ENCODE measurements at places on chromosomes 11 and 22.

DNA sequence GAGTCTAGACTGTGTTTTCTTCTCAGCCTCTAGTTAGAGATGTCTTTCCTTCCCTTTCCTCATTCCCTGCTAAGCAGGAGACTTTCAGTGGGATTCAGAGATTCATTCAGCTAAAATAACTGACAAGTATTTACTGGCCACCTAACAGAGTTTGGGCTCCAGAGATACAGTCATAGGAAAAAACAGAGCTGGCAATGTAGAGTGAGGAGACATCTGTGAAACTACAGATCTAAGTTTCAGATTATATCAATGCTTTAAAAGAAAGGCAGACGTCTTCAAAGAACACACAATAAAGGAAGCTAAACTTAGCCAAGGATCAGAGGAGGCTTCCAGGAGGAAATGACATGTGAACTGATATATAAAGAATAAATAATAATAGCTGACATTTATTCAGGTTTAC, 355.6 kb upstream of the DDI1 start:
- no peak for DNase-seq

DNA sequence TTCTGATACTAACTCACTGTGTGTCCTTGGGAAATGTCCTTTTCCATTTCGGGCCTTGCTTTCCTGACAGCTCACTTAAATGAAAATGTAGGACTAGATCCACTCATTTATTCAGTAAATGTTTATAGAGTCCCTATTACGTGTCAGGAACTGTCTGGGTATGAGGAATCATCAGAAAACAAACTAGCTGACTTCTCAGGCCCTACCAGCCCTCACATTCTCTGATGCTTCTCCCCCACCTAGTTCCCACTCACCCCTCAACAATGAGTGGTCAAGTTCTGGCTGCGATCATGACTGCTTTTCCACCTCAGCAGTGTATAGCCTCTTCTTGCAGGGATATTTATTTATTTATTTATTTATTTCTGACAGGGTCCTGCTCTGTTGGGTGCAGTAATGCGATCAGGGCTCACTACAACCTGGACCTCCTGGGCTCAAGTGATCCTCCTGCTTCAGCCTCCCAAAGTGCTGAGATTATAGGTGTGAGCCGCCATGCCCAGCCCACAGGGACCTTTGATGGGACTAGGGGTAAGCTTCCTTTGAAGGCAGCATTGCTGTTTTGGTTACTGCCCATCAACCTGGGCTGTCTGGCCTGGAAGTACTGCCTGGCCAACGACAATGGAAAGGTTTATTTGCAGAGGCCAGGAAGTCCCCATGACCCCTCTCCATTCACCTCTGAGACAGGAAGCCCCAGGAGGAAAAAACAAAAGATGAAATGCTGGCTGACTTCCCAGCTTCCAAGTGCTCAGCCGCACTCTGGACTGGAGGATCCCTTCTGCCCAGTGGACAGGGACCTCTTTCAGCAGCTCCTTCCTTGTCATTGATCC, 33.1 kb upstream of the POLD3 start:
- DNase-seq, result no peak

GRCh38 chr22:37218771-37219411, 6.6 kb upstream of the SSTR3 start:
- DNase-seq, result no peak

GRCh38 chr11:118893662-118894061, 10.0 kb downstream of the CXCR5 start:
- DNase-seq, result no peak

DNA sequence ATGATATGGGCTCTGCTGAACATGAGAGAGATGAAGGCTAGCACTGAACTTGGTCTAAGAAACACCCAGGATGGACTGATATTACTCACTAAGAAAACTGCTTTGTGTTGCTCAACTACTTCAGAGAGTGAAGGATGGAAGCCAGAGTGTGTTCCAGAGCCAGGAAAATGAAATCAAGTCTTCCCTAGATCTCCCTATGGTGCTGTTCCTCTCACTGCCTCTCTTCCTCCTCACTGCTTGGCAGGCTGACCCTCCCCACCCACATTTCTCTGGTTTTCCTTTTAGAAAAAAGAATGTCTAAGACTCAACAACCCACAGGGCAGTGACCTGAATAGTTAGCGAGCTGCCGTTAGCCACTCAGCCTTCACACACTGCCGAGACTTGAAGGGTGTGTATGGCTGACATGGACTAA, 65.6 kb downstream of the CCDC81 start:
- DNase-seq, result peak; percentile 53

DNA sequence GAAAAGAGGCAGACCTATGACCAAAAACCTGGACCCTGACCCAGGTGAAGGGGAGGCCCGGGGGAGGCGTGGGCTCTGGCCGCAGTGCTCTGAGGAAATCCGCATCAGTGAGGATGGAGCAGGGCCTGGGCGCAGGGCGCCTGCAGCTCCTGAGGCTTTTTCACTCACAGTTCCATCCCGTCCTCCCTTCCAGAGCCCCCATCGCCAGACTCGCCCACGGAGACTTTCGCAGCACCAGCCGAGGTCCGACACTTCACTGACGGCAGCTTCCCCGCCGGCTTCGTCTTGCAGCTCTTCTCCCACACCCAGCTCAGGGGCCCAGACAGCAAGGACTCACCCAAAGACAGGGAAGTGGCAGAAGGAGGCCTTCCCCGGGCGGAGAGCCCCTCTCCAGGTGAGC, 5.4 kb downstream of the SPINDOC start:
- DNase-seq, result no peak

- no peak for DNase-seq
Measured at GRCh38 chr22:32791485-32791884, 10.0 kb upstream of the TIMP3 start.

DNA sequence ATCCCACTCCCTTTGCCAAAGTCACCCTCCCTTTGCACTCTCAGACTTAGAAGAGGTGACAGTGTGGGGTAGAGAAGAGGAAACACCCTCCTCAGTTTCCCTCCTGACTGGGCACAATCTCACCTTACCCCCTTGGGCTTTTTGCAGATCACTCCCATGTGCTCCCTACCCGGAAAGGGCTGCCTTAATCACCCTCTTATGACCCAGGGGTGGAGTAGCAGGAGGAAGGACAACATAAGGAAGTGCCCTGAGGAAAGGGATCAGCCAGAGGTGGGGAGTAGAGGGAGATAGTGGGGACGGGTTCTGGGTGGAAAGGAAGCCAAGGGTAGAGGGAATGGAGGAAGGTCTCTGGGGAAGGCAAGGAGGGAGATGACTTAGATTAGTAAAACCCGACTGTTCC, 52.0 kb downstream of the NRXN2 start:
- DNase-seq, result peak; percentile 0

- DNase-seq, result no peak
Measured at GRCh38 chr11:74989260-74989638, 516 bp downstream of the NEU3 start.

DNA sequence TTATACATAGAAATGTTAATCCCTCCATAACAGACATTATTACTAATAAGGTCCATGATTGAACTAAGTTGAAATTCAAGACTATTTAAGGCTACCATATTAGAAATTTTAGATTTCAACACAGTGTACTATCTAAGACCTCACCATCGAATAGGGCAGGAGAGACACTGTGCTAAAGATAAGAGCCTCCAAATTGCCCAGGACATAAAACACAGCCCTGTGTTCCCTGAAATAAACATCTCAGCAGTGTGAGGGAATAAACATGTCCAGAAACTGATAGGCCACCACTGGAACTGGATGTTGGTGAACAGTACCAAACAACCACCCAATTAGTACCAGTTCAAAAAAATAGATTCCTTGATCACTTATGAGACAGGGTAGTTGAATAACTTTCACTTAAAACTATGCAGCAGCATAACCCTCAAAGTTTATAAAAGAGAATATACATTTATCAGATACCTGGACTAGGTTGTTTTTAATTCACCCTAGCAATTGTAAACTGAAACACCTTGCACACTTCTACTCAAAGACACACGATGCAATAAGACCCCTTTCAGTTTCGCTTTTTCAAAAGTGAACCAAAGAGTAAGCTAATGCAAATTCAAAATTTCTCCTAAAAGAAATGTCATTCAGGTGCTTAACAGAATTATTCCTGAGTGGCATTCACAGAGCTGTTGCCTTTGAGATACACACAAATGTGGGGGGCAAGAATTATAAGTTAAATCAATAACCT, 34.3 kb downstream of the USP28 start:
- no peak for DNase-seq

- DNase-seq, result no peak
Measured at GRCh38 chr11:109864151-109864661, 229.0 kb upstream of the ZC3H12C start.

GRCh38 chr11:105227363-105227762, 87.8 kb upstream of the CARD18 start:
- no peak for DNase-seq

DNA sequence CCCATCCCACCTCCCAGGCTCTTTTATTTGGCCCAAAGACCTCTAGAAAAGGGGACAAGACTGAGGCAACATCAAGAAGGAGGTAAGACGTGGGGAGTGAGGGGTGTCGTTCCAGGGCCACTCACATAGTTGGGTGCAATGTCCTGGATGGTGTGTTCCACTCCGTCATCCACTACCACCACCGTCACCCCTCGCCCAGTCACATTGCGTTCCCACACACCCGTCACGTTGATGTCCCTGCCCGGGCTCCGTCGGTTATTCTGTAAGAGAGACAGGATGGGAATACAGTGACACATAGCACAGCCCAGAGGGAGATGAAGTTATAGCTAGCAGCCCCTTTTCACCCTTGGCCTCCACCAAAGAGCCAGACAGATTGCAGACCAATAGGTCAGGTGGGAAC, 3.8 kb downstream of the PCSK7 start:
- DNase-seq, result no peak

- DNase-seq, result no peak
Measured at GRCh38 chr22:46122980-46123693, 27.2 kb upstream of the PPARA start.

- no peak for DNase-seq
Measured at GRCh38 chr22:50190941-50191741, 5.4 kb downstream of the TRABD start.

GRCh38 chr11:77814848-77815247, 5.7 kb downstream of the RSF1 start:
- DNase-seq, result no peak

GRCh38 chr11:65159012-65159411, 11.0 kb upstream of the SPDYC start:
- no peak for DNase-seq

DNA sequence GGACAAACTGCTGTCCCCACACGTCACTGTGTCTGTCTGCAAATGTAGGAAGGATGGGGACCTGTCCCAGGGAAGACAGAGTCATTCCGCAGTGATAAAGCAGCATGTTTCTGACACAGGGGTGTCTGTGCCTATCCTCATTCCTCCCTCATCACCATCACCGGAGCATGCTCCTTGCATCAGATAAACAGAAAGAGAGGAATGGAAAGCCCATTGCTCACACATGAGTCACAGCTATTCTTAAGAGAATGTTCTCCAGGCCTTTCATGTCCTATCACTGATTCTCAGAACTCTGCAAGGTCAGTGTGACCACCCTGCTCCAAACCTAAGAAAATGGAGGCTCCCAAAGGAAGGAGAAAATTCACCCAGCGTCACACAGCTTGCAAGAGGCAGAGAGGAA, 38.9 kb downstream of the ZNF195 start:
- no peak for DNase-seq

GRCh38 chr11:108025387-108026080, 16.8 kb downstream of the CUL5 start:
- DNase-seq, result no peak

GRCh38 chr22:41324821-41325528, 23.6 kb downstream of the ZC3H7B start:
- DNase-seq, result no peak

DNA sequence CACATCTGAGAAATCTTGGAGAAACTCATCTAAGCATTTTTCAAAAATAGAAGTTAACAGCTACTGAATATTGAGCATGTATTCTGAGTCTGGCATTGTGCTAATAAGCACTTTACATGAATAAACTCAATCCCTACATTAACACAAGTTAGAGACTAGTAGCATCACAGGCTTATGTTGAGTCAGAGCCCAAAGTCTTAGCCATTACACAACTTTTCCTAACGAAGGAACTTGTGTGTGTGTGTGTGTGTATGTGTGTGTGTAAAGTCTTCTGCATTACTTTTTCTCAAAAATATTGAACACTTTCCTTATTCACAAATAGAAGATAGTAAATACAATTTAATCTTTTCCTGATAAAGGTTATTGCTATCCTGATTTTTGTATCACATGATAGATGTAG, 8.7 kb upstream of the CLPB start:
- DNase-seq, result no peak

- DNase-seq, result no peak
Measured at GRCh38 chr11:70313945-70314344, 43.5 kb downstream of the PPFIA1 start.

- no peak for DNase-seq
Measured at GRCh38 chr11:47296045-47296444, 26.1 kb downstream of the MADD start.

DNA sequence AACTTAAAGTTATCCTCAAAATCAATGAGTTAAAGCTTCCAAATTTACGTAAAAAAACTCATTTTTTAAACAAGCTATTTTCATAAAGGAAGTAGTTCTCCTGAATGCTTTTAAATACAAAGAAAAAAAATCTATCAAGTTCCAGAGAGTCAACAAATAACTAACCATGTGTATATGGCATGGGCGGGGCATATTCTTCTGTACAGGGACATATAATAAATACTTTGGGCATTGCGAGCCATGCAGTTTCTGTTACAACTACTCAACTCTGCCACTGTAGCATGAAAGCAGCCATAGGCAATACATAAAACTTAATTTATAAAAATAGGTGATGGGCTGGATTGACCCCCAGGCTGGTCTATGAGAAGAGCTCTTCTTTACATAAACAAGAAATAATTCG, 57.8 kb downstream of the BTBD10 start:
- no peak for DNase-seq

- no peak for DNase-seq
Measured at GRCh38 chr11:108468478-108468864, 1.1 kb upstream of the C11orf65 start.

- DNase-seq, result peak; percentile 12
Measured at GRCh38 chr11:65425105-65425970, 2.7 kb downstream of the NEAT1 start.

DNA sequence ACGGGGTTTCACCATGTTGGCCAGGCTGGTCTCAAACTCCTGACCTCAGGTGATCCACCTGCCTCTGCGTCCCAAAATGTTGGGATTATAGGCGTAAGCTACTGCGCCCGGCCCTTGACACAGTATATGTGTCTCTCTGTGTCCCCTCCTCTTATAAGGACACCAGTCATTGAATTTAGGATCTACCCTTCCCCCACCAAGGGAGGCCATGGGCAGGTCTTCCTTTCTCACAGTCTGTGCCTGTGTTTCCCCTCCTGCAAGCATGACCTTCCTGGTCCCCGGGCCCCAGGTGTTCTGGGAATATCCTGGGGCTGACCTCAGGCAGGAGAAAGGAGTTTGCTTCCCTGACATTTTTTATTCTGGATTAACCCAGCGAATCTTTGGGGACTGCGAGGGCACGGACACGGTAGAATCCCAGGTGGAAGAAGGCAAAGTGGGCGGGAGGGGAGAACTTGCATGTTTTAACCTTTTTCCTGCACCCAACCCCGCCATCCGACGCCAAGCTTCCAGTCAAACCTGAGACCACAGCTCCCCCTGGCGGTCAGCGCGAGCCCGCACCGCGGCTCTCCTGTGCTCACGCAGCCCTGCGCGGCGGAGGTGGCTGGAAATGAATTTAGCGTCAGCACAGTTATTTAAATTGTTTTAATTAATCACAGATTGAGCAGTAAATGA, 42.1 kb upstream of the ISX start:
- peak; percentile 57 for DNase-seq

Measured in left ventricle myocardium inferior (tissue), 1 donor.